ENCODE measurements at places on chromosomes 4 and X.

DNA sequence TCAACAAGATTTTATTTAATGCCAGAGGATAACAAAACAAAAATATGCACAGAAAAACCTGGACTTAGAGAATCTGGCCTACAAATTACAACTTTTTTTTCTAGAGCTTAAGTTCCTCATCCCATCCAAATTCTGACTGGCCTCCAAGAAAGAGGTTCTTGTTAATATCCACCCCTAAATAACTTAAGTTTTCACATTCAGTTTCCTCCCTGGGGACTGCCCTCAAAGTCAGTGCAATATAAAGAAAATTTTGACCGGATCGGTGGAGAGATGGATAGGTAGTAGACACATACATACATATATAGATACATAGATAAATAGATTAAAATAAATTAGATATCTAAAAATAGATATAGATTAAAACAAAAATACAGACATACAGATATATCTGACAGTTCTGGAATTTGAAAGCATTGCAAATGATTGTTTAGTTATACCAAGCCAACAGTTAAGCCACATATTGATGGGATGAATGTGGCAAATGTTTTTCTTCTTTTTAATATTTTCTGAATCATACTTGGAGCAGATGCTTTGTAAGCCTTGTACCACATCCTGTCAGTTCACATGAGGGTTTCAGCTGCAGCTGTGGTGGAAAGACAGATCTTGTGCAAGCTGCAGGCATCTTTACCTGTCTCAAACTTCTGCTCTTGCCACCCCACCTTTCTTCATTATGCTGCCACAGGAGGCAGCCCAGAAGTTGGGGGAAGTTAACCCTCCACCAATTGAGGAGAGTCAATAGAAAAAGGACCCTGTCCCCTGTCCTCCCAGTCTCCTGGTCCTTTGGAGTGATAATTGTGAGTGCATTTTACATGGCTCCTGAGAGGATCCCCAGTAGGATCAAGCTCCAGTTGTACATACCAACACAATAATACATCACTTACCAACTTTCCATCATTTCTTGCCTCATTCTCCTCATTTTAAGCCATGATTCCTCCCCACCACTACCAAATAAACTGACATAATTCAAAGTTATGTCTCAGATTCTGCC, 58.5 kb upstream of the PRDM8 start:
- H3K36me3 ChIP-seq = no peaks in the 10 kb centered on the region
- no peaks in the 10 kb centered on the region for H3K27me3 ChIP-seq
- peaks cover 49% of the 10 kb centered on the region for H3K4me1 ChIP-seq
- peak; percentile 93 for DNase-seq

GRCh38 chrX:85419293-85419692, 39.8 kb upstream of the POF1B start:
- no peaks in the 10 kb centered on the region for H3K27me3 ChIP-seq
- no peak for DNase-seq
- H3K36me3 ChIP-seq = no peaks in the 10 kb centered on the region

DNA sequence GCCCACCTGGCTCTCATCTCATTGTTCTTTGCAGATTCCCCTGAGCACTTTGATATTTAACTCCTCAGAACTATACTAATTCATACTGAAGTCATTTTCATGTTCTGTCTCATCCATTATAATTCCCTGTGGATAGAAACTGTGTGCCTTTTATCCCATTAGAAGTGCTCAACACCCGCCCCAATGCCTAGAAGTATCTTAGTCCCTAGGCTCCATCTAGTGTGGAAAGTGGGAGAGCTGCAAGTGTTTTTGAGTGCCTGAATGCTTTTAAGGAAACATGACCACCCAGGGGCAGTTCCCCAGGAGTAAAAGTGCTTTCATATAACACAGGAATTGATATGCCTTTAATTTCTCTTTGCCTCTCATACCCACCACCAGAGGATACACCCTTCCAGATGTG, 117.0 kb downstream of the CHRDL1 start:
- no peak for DNase-seq
- H3K4me1 ChIP-seq = no peaks in the 10 kb centered on the region
- no peaks in the 10 kb centered on the region for H3K36me3 ChIP-seq
- no peak overlapping the region for H3K4me3 ChIP-seq

DNA sequence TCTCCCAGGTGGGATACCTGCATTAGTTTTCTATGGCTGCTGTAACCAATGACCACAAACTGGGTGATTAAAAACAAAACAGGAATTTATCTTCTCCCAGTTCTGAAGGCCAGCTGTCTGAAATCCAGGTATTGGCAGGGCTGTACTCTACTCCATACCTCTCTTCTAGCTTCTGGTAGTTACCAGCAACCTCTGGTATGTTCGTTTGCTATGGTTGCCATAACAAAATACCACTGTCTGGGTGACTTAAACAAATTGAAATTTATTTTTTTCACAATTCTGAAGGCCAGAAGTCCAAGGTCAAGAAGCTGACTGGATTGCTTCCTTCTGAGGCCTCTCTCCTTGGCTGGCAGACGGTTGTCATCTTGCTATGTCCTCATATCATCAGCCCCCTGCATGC, 642.1 kb upstream of the TENM3 start:
- no peaks in the 10 kb centered on the region for H3K4me1 ChIP-seq
- no peak for DNase-seq
- H3K36me3 ChIP-seq = no peaks in the 10 kb centered on the region
- H3K27ac ChIP-seq = no peak overlapping the region
- no peaks in the 10 kb centered on the region for H3K27me3 ChIP-seq

DNA sequence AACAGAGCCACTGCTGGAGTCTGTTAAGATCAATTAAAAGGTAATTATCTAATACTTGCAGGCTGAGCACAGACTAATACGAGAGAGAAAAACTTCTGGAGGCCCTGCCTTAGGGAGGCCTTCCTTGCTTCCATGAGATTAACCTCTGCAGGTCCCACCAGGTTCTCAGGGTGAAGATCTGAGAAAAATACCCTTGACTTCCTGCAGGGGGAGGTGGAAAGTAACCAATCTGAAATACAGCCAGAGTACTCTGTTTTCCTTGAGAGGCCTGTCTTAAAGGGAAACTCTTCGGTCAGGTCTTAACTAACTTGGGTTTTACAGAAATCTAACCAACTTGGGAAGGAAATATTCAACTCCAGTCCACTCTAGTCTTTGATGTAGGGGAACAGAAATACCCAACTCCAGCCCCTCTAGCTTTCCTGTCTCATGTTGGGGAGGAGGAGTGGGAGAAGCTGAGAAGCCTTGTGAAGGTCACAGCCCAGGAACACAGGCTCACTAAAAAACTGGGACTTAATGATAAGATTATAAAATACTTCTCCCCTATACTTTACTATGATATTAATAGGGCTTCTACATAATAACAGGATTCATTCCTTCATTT, 77.1 kb downstream of the TBCK start:
- H3K27ac ChIP-seq = no peak overlapping the region
- no peaks in the 10 kb centered on the region for H3K27me3 ChIP-seq
- H3K4me3 ChIP-seq = no peak overlapping the region
- peaks cover 19% of the 10 kb centered on the region for H3K36me3 ChIP-seq
- DNase-seq = peak; percentile 56
- no peaks in the 10 kb centered on the region for H3K4me1 ChIP-seq

DNA sequence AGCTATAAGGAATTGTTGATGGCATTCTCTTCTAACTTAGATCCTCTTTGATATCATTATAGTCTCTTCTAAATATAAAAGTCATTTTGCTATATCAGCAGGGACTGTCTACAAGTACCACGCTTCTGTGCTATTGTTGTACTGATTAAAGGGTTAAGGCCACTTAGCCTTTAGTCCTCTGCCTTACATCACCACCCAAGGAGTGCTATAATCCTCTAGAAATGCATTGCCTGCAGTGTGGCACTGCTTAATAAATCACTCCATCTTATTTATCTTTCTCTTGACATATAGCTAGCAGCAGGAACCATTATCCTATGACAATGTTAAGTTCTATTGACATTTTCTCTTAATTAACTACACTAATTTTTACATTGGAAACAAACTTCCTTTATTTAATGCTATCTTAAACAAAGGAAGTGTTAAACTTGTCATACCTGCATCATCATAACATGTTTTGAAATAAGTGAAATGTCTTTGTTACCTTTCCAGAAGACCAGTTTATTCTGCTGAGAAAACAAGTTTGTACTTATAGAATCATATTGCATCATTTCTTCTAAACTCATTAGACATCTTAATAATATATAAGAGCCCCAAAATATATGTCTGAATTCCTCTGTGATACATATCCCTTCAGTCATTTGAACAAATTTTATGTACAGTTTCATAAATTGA, 360.9 kb upstream of the ATOH1 start:
- no peak for DNase-seq
- no peak overlapping the region for H3K27ac ChIP-seq
- no peaks in the 10 kb centered on the region for H3K27me3 ChIP-seq
- no peaks in the 10 kb centered on the region for H3K36me3 ChIP-seq

DNA sequence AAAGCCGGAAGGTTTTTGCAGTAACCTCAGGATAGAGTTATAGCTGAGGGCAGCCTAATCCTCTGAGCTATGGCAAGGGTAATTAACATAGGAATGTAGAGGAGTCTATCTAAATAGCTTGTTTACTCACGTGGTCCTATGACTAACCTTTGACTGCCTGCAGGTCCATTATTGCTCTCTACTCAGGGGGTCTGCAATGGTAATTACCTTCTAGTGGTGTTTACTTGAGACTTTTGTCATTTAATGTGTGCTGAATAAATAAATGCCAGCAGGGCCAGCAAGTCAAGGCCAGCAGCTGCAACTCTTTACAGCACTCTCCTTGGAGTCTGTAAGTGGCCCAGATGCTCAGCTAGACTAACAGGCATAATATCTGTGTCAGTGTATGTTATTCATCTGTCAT, 212.7 kb upstream of the FMR1 start:
- H3K27ac ChIP-seq = no peak overlapping the region
- no peak for DNase-seq
- no peaks in the 10 kb centered on the region for H3K27me3 ChIP-seq
- H3K4me1 ChIP-seq = no peaks in the 10 kb centered on the region
- no peaks in the 10 kb centered on the region for H3K36me3 ChIP-seq

Measured in CD4-positive, CD25-positive, alpha-beta regulatory T cell (primary cell).